ENCODE measurements at places on chromosomes 12 and 14.

DNA sequence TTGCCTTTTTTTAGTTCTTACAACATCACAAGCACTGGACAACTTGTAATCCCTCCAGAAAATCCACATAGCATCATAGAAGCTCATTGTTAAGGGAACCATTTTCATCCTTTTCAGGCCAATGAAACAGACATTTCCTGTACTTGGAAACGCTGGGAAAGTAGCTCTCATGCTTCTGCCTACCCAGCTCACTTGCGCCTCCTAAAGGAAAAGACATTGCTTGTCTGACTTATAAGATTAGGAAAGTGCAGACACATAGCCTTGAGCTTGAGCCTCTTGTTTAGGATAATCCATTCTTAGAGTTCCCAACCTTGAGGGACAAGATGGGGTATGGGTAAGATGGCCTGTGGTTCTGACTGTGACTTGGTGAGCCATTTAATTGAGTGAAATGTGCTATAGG lies 589.5 kb downstream of the NOVA1 start:
- no peak for DNase-seq

GRCh38 chr14:96901227-96901626 lies 104.0 kb downstream of the VRK1 start:
- no peak for DNase-seq

- no peak for DNase-seq
Observed at GRCh38 chr14:100524233-100524932, 62.8 kb downstream of the BEGAIN start.

GRCh38 chr12:53964315-53964713 lies 8.6 kb upstream of the HOXC11 start:
- no peak for DNase-seq

DNA sequence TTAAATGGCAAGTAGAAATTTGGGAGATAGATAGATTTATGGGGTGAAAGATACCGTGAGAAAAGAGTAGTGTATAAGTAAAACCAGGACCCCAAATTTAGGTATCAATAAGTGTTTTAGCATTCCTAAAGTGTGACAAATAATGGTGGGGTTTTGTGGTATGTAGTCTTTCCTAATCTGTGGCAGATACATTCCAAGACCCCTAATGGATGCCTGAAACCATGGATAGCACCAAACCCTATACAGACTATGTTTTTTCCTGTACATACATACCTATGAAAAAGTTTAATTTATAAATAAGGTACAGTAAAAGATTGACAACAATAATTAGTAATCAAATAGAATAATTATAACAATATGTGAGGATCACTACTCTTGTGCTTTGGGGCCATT lies 14.4 kb upstream of the TCP11L2 start:
- no peak for DNase-seq

DNA sequence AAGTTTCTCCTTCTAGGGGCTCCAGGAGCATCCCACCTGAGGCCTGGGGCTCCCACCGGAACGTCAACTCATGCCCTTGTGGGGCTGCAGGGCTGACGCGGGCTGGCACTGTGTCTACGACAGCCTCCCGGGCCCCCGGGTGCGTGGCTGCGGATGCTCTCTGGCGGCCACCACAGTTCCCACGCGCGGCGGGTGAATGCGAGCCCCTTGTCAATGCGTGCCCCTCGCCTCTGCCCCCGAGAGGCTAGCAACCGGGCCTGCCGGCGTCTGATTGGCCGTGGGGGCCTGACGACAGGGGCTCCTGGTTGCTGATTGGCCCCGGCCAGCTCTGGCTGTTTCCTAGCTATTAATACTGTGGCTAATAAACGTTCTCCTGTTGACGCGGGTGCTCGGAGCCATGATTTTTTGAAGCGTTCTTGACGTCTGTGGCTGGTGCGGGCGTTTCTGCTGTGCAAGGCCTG lies 1.8 kb upstream of the MEG3 start:
- no peak for DNase-seq

DNA sequence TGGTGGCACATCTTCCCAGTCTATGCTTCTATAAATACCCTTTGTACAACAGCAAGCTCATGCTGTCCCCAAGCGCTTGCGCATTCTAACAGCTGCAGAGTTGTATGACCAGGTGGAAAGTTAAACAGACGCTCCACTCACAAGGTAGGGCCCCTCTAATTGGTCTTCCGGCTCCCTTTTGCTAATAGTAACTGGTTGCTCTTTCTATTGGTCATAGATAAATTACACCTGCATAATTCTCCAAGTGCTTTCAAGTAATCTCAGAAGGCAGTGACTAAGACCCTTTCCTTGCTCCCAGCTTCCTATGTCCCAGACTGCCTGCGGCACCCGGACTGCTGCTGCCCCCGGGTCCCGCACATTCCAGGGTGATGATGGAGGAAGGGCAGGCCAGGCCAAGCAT lies 6.1 kb upstream of the TSPAN9 start:
- no peak for DNase-seq

DNA sequence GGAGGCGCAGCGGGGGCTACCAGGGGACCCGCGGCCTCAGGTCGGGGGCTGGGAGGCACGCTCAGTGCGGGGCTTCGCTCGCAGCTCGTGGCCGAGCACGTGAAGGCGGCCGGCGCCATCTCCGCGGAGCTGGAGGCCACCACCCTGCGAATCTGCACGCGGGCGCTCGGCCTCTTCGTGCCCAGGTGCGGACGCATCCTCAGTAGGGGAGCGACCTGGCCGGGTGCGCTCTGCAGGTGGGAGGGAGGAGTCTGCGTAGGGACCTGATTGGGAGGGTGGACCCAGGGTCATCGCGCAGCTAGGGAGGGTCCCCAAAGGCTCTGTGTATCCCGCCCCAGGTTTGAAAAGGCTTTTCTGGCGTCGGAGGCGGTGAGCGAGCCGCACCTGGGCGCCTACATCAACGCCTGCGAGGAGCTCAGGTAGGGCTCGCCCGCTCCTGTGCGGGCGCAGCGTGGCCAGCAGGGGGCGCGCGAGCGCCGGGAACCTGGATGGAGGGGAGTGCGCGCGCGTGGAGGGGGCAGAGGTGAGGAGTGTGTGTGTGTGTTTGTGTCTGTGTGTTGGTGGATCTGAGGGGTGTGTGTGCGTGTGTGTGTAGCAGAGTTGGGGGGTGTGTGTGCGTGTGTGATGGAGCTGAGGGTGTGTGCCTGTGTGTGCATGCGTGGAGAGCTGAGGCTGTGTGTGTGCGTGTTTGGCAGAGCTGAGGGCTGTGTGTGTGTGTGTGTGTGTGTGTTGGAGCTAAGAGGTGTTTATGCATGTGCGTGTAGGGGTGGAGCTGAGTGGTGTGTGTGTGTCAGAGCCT lies 10.3 kb downstream of the EXOC3L4 start:
- DNase-seq, result peak; percentile 70

- DNase-seq, result no peak
Observed at GRCh38 chr12:111431772-111432171, 26.0 kb downstream of the SH2B3 start.

GRCh38 chr12:104553421-104553820 lies 96.7 kb downstream of the CHST11 start:
- DNase-seq, result no peak

DNA sequence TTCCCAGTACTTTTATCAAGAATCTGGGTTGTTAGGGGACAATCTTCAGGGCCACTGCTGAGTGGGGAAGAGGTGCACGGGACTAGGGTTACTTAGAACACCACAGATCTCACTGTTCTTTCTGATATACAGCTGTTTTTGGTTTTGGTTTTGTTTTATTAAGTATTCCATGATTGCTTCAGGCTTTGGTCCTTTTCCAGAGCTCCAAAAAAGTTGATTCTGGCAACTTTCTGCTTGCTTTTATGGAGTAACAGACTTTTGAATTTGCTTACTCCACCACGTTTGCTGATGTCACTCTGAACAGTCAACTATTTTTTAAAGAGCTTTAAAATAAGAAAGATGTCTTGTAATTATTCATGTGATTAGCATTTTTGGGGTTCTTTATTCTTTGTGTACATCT lies 368.1 kb upstream of the FOXG1 start:
- DNase-seq, result no peak

- DNase-seq, result no peak
Observed at GRCh38 chr12:98671459-98671858, 26.4 kb downstream of the APAF1 start.

DNA sequence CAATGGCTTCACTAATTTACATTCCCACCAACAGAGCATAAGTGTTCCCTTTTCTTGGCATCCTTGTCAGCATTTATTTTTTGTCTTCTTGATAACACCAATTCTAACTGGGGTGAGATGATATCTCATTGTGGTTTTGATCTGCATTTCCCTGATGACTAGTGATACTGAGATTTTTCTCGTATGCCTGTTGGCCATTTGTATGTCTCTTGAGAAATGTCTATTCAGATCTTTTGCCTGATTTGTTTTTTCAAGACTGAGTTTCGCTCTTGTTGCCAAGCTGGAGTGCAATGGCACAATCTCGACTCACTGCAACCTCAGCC lies 4.7 kb upstream of the PLD4 start:
- DNase-seq, result no peak

DNA sequence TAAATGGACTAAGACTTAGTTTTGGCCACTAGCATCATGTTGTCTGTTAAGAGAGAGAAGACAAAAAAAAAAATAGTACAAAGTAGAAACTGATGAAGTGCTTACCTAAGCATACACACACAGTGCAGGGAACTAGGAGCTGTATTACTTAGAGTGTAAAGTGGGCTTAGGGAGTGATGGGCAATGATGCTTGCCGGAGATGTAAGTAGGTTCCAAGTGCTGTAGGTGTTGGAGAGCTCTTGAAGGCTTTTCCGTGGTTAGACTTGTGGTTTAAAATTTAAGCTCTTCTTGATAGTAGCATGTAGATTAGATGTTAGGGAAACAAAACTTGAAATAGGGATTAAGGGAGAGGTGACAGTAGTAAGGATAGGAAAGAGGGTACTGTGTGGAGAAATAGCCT lies 34.7 kb downstream of the MIA2 start:
- DNase-seq, result no peak

DNA sequence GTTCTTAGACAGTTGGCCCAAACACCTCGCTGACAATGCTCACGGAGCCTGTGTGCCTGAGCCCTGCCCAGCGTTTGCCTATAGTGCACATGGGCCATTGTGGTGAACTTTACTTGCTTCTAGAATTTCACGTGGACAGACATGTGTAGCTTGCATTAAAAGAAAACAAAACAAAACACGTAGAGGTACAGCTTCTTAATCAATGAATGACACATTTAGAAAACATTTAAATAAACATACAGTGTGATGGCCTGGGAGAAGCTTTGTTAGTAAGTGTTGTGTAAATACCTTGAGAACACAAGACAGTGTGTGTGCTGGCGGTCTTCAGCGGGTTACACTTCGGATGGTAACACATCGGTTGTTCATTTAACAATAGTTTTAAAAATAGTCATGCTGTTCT lies 38.1 kb downstream of the SMOC1 start:
- no peak for DNase-seq

DNA sequence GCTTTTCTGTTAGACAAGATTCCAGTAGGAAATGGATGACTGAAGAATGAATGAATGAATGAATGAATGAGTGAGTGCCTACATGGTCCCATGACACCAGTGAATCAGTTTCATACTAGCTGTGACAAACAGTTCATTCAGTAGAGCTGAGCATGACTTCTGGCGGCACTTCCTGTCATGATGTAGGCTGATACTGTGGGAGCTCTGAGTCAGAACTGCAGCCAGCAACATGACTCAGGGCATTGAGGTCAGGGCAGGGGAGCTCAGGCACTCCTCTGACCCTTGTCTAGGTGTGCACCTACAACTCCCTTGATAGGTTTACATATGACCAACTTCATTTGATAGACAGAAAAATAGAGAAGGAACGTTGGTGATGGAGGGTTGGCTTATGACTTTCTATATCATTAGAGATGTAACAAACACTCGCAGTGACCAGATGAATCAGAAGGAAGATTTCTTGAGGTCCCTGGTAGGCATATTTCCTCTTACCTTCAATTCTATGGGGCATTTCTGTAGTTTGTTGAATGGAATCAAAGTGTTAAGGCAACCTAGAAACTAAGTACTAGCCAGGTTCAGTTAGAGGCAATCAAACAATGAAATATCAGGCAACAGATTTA lies 139.3 kb upstream of the ARHGAP5 start:
- DNase-seq, result peak; percentile 66

DNA sequence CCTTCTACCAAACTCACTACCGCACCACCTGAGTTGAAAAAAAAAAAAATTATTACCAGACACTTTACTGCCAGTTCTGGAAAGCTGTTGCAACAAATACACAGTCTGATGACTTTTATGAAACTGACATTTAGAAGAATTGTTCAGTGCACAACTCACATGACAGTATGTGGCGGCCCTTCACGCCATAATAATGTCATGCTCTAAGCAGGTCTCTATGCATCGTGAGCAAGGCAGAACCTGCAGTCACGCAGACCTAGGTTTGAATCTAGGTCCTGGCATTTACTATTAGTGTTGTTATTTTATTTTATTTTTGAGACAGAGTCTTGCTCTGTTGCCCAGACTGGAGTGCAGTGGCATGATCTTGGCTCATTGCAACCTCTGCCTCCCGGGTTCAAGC lies 8.1 kb downstream of the MYL2 start:
- DNase-seq, result no peak

- DNase-seq, result no peak
Observed at GRCh38 chr14:65345266-65345665, 67.3 kb upstream of the FUT8 start.

- no peak for DNase-seq
Observed at GRCh38 chr12:62308201-62308600, 48.0 kb downstream of the USP15 start.

DNA sequence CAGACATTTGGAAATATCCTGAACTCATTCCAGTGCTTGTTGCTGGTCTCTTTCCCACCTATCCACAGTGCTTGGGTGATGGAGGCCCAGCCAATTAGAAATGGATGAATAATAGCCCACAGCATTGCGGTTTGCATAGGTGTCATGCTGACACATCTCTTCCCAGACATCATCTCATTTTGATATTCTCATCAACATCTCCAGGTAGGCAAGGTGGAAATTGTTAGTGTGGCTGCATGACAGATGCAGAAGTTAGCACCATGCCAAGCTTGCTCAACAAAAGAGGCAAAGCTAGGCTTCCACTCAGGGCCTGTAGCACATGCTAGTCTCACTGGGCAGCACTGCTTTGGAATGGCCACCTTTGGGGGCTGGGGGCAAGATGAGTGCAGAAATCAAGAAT lies 1118.9 kb downstream of the VRK1 start:
- no peak for DNase-seq

DNA sequence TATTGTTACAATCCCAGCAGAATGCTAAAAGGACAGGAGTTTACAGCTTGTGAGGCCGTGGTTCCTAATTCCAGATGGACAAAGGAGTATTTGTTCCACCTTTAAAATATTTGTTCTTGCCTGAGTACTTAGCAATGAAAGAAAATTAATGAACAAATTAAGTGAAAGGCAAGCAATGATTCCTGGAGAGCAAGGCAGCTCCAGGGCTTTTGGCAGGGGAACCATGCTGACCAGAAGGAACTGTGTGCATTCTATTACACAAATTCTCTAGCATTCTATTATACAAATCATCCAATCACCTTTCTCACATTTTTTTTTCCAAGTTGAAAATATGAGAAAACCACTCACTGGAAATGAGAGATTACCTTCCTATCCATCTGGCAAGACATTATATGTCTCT lies 1.8 kb upstream of the BMAL2 start:
- DNase-seq, result no peak

GRCh38 chr12:76680940-76681339 lies 83.0 kb upstream of the ZDHHC17 start:
- no peak for DNase-seq
